GM06990 (cell line): ENCODE measurements at places on chromosomes 13 and 19.
A peak's percentile ranks its signal among the peaks of the same experiment; 100 is the strongest.

GRCh38 chr13:102138635-102139190 is 263.1 kb downstream of the FGF14 start:
- no peak for DNase-seq

GRCh38 chr19:3809881-3810707 is 23.9 kb upstream of the MATK start:
- peak; percentile 73 for DNase-seq

DNA sequence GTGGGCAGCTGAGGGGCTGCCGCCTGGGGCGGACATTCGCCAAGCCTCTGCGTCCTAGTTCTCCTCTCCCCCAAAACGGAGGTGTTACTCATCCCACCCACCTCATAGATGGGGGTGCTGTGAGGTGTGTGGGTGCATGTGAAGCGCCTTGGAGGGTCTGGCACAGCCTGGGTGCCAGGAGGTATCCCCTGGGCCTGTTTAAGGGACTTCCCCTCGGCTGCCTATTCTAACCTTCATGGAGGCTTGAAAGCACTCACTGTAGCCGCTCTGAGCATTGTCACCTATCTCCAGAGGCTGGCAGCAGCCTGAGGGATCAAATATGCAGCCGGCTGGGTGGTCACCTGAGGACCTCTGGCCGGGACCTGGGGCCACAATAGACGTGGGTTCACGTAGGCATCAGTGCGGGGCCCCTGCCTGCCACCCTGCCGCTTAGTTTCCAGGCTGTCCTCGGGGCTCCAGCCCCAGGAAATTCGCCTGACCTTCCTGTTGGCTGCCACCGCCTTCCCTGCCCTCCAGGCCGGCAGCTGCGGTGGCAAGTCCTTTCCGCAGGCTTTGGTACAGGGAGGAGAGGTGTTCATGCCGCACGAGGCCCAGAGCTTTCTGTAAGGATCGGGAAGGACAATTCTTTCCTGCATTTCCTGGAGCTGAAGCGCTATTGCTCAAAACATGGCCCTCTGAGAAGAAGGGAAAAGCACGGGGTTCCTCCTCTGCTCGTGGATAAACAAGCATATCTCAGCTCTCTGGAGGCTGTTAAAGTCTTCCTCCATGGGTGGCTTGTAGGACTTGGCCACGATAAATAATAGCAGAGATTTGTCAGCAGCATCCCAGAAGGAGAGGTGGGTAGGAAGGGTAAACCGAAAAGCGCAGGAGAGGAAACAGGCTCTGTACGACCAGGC is 4.6 kb downstream of the COL4A2 start:
- no peak for DNase-seq

DNA sequence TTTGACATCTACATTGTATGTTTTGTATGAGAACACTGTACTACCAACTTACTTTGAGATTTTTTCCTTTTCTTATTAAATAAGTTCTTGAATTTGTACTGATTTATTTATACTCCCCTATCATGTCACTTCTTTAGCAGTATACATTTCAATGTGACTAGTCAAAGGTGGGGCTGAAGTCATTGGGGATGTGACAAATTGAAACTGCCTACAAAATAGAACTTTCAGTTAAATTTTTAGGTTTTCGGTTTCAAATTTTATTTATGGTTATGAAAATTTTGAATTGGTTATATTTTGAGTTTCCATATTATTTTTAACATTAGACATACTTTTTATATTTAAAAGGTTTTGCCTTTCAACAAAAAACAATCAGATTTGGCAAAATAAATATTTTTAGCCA is 221.6 kb downstream of the NBEA start:
- peak; percentile 29 for DNase-seq

DNA sequence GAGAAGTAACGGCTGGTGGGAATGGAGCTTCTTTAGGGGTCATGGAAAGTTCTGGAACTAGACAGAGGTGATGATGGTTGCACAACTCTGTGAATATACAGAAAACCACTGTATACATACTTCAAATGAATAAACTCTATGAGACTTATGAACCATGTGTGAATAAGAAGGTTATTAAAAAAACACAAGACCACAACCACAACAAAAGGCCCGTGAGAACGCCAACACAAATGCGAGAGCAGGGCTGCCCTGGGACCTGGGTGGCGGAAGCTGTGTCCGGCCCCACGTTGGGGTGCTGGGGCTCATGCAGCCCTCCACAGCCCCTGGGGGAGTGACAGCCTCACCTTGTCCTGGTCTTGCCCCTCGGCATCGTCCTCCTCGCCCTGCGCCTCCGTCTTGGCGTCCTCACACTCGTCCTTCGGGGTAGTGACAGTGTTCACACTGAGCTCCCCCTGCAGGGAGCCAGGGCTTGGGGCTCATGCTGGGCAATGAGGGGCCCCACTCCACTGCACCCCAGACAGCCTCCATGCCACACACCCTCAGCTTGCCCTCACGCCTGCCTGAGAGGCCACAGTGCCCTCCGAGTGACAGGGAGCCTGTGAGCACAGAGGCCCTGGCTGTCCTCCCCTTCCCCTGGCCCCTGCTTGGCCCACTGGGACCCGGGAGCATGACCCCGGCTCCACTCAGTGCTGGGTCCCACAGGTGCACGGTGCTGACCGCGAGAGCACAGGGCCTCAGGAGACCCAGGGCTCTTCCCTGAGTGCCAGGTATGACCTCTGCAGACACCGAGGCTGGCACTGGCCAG is 16.0 kb downstream of the IZUMO4 start:
- DNase-seq: no peak

DNA sequence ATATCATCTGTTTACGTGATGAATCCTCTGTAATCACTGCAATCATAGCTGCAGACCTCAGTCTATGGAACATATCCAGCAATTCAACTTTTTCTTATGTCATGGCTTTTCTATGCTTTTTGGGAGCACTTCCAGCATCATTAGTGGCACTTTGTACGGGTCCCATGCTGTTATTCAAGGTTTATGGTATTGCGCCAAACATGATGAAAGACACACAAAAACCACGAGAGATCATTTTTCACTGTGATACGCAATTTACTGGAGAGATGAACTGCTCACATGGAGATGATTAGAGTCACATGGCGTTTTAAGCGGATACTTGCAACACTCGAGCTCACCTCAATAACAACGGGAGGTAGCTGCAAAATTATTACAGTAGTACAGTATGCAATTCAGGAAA is 2101.7 kb upstream of the PCDH20 start:
- DNase-seq: no peak

- peak; percentile 74 for DNase-seq
Observed at GRCh38 chr19:4083677-4084546, 17.2 kb upstream of the ZBTB7A start.

- peak; percentile 80 for DNase-seq
Observed at GRCh38 chr19:1507763-1508506, 4.9 kb downstream of the ADAMTSL5 start.

DNA sequence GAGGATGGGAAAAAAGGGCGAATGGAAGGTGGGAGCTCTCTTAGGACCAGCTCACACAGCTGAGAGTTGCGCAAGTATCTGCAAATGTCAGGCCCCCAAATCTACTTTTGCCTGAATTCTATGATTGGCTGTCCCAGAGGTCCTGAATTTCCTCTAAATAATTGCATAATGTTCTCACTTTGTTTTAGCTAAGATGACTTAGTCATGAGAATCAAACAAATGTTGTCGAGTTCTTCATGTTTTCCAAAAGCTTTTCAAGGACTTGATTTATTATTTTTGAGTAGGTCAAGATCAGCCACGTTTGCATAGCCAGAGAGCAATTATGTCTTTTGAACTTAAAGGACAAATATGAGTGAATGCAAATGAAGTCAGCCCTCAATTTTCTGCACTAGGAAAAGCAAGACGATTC is 246.6 kb upstream of the MAB21L1 start:
- no peak for DNase-seq
